ENCODE measurements at places on chromosomes 1 and 21.

DNA sequence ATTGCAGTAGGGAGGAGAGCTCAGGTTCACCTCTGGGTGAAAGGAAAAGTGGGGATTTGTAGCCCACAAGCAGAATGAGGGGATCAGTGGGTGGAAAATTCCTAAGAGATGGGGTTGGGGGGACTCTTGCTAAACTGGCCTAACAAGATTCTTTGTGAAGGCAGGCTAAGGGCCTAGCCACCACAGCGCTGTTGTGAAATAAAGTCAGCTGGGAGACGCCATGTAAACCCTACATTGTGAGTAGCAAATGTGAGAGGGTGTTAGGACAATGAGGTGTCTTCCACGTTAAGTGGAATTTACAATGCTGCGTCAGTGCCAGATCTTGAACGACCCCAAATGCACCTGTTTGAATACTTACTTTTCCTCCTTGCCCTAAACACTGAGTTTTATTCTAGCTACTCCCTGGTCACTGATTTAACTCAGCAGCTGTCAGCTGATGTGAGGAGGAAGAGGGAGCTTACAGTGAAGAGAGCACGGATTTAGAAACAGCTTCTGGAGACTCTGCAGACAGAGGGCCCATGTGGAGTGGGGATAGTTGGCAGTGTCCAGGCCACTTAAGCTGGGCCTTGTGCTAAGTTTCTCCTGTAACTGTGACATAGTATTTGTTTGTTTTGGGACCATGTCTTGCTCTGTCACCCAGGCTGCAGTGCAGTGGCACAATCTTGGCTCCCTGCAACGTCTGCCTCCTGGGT is 17.3 kb downstream of the PDPN start:
- DNase-seq: peak; percentile 76

GRCh38 chr1:53576381-53576801 is 117.2 kb downstream of the DMRTB1 start:
- peak; percentile 33 for DNase-seq

DNA sequence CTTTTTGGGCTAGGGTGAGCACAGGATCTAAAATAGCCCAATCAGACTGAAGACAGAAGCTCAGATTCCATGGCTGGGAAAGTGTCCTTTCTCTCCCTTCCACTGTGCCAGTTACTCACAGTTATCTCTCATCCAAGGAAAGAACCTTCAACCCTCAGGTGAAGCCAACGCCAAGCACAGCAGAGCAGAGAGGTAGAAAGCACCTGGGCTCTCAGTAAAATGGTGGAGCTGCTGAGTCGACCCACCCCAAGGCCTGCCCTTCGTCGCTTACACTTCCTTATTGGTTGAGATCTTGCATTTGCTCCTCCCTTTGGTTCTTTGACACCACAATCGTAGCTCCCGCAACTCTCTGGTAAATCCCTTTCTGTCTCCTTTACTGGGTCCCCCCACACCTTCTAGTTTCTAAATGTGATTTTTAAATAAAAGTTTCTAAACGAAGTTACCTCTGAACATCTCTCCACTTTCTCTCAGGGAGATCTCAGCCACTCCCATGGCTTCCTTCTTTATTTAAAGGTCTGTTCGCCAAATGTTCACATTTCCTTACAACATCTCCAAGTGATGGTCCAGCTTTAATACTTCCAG is 27.5 kb upstream of the SLC30A1 start:
- DNase-seq: no peak

GRCh38 chr1:246398126-246398813 is 108.8 kb downstream of the SMYD3 start:
- no peak for DNase-seq

- no peak for DNase-seq
Observed at GRCh38 chr1:204544321-204544720, 28.1 kb downstream of the MDM4 start.

GRCh38 chr1:98385652-98386051 is 275.9 kb upstream of the SNX7 start:
- no peak for DNase-seq

- no peak for DNase-seq
Observed at GRCh38 chr1:78263459-78263858, 217.7 kb downstream of the GIPC2 start.

GRCh38 chr1:41955461-41956159 is 36.9 kb upstream of the HIVEP3 start:
- DNase-seq: no peak

GRCh38 chr1:86822459-86822858 is 91.5 kb downstream of the SELENOF start:
- DNase-seq: no peak

DNA sequence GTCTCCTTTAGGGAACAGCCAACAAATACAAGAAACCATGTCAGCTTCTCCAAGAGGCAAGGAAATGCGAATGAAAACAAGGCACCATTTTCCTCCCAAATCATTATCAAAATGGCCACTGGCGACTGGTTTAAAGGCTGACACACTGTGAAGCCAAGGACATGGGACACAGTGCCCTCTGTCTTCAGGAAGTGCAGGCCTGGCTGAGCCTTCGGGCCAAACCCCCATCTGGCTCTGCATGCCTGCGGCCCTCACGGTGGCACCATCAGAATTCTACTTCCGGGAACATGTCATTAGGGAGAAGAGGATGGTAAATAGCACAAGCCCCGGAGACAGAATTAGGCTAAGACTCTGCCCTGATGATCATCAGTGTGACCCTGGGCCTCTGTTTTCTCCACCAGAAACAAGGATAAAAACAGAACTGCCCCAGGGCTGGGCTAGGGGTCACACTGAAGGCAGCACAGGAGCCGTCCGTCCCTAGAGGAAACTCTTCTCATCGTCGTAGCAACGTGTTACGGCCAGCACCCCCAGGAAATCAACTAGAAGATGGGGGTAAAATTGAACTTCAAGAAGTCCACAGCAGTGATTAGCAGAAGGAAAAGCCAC is 103.5 kb downstream of the NPHP4 start:
- peak; percentile 5 for DNase-seq

- peak; percentile 83 for DNase-seq
Observed at GRCh38 chr1:172322219-172323061, 98.0 kb upstream of the C1orf105 start.

DNA sequence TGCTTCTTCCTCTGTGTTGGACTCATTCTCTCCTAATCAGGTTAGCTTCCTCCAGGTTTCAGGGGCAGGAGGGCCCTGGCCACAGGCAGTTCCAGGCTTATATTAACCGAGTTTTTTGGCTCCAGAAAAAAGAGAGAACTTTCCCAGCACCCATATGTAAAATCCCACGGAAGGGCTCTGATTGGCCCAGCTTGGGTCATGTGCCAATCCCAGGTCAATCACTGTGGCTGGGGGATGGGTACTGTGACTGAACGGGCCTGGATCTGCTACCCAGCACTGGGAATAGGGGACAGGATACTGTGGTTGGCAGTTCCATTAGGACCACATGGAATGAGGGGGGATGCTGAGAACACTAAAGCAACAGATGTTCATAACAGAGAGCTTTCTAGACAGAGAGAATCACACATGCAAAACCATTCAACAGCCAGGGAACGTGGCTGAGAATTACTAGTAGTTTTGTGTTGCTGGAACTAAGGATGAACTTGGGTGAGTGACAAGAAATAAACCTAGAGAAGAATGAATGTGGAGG is 51.1 kb upstream of the NEK2 start:
- no peak for DNase-seq

GRCh38 chr1:1000357-1001056 is 610 bp upstream of the HES4 start:
- DNase-seq: peak; percentile 90

DNA sequence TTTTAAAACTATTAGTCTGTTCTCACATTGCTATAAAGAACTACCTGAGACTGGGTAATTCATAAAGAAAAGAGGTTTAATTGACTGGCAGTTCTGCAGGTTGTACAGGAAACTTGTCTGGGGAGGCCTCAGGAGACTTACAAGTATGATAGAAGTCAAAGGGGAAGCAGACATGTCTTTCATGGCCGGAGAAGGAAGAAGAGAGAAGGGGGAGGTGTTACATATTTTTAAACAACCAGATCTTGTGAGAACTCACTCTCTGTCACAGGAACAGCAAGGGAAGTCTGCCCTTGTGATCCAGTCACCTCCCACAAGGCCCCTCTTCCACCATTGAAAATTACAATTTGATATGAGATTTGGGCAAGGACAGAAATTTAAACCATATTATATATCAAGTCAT is 55.9 kb downstream of the CLIC4 start:
- no peak for DNase-seq

DNA sequence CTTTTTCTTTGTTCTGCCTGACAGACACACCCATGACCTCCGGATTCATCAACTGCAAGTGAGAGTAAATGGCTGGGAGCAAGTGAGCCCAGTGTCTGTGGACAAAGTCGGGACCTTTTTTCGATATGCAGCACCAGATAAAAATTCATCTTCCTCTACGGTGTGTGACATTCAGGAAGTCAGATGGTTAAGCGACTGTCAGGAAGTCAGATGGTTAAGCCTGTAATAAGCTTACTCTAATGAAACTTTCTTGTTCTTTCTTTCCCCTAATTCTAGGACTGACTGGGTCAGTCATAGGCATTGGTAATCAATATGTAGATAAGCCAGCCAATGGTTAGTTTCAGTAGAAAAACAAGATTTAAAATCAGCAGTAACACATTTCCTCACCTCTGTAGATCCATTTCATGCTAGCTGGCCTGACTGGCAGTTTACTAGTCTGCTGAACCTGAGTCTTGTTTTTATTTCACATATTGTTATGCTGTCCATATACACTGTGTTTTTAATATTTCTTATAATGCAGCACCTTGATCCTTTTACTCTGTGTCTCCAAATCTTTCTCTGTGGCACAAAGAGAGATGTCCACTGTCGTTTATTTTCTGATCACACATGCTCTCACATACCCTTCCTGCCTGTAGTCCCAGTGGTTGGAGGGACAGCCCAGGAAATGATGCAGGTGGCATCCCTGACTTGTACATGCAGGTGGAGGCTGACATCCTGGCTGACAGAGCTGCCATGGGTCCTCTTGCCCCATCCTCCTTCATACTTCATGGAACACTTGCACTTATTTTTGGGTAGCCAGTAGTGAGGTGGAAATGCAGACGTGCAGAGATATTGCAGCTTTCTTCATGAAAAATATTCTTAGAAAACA is 115.8 kb downstream of the VPS13D start:
- no peak for DNase-seq

DNA sequence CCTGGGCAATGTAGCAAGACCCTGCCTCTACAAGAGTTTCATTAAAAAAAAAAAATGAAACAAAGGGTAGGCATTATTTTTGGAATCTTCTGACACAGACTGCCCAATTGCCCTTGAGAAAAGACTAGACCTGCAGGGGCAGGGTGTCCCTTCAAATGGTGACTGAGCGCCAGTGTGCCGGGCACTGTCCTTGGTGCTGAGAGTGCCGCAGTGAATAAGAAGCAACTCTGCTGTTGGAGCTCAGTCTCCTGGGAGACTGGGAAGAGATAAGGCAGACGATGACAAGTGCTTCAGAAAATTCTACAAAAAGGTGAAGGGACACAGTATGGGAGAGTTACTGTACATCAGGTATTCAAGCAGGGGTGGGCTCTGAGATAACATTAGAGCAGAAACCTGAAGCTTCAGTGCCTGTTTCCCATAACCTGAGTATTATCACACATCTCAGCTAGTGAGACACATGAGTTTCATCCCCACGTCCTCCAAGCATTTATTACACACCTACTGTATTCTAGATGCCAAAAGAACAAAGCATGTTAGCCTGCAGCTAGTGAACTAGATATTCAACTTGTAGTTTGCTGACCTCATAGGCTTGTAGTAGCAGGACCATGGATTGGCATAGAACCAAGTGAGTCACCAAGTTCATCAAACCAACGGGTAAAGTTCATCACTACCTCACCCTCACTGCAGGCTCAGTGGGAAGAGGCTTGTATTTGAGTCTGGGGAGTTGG is 18.4 kb upstream of the RPL11 start:
- peak; percentile 64 for DNase-seq

GRCh38 chr1:177135250-177135649 is 29.3 kb downstream of the ASTN1 start:
- DNase-seq: no peak

GRCh38 chr1:228144993-228145343 is 4.8 kb upstream of the GJC2 start:
- DNase-seq: no peak

DNA sequence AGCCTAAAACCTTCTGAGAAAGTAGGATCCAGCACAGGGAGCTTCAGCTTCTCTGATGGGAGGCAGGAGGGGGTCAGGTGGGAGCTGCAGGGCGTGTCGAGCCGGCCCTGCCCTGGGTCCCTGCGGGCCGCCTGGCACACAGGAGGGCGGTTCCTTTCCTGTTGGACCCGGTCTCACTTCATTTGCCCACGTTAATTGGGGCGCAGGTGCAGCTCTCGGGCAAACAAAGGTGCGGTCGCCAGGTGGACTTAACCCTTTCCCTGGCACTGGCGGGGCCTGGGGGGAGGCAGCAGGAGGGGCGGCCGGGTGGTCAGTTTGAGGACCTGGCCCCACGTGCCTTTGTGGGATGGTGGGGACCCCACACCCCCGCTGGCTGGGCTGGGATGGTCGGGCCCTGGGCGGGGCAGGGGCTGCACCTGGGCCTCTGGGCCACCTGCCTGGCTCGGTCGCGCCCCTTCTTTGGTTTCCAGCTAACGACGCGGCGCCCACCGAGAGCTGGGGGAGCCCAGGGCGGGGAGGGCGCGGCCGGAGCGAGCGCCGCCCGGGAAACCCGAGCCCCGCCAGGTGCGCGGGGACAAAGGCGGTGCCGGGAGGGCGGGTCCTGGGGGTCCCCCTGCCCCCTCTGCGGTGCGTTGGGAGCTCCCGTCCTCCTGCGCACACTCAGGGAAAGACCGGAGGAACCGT is 20.8 kb upstream of the C1orf159 start:
- peak; percentile 58 for DNase-seq

GRCh38 chr1:202658769-202659168 is 51.5 kb downstream of the SYT2 start:
- DNase-seq: no peak

GRCh38 chr1:223772771-223773160 is 60.4 kb downstream of the CAPN2 start:
- no peak for DNase-seq

DNA sequence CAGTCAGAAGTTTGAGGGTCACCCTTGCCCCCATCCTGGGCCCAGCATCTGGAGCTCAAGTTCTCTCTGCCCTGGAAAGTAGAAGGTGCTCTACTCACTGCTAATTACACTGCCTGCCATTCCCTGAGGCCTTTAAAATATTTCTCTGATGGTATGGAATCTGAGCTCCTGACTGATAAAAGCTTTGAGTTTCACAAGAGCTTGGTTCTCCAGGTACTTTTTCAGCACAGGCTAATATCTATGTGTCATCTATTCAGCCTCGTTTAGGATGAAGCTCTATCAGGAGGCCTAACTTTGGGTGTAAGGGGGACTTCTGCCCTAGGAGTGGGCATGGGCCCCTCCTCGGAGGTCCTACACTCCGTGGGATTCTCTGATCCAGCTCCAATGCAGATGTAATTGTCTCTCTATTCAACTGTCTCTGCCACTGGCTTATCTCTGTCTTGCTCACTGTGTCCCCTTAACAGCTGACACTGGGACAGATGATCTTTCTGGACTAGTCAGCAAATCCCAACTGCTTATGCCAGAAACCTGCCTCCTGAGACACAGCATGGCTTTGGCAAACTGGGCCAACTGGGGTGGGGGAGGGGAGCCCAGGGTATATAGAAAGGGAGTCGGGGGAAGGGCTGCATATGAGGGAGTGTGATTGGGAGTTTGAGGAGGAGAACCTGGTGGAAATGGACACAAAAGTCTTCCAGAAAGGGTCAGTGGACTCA is 104.2 kb upstream of the GADD45A start:
- DNase-seq: no peak

GRCh38 chr21:33367309-33367973 is 35.8 kb upstream of the IFNGR2 start:
- DNase-seq: no peak

- DNase-seq: peak; percentile 55
Observed at GRCh38 chr1:155003227-155003765, 694 bp downstream of the ZBTB7B start.

- no peak for DNase-seq
Observed at GRCh38 chr1:167676205-167676915, 45.4 kb upstream of the MPZL1 start.
